ENCODE measurements at places on chromosomes 3 and 15.

GRCh38 chr3:1600700-1601418 lies 497.8 kb upstream of the CNTN4 start:
- no peak for DNase-seq

DNA sequence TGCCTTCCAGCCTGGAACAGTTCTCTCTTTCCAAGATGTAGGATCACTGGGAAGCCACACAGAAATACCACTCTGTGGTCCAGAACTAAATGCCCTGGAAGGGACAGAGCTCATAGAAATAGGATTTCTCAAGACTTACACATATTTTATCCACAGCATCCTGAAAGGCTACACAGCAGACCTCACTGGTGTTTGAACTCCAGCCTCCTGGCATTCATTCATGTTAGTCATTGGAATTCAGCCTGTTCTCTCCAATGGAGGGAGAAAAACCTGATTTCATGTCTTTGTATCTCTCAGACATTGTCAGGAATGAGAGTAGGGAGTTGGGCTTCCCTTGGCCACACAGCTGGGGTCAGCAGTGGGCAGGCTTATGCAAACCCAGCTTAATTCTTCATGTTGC lies 121.1 kb upstream of the PPP2R3A start:
- DNase-seq: no peak

DNA sequence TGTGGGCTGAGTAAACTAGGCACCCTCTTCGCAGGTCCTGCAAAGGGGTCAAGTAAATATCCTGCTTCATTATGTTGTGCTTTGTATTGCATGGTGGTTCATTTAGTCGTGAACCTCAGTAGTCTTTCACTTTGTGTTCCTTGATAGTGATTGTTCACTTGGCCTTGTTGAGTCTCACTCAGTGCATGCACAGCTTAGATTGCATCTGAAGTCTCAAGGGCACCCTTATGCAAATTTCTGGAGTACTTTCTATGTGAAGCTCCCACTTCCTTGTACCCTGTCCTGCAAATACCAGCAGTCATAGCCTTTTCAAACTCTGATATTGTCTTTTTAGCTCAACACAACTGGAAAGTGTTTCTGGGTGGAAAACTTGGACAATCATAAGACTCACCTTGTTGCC lies 519.2 kb downstream of the NAALADL2 start:
- no peak for DNase-seq

DNA sequence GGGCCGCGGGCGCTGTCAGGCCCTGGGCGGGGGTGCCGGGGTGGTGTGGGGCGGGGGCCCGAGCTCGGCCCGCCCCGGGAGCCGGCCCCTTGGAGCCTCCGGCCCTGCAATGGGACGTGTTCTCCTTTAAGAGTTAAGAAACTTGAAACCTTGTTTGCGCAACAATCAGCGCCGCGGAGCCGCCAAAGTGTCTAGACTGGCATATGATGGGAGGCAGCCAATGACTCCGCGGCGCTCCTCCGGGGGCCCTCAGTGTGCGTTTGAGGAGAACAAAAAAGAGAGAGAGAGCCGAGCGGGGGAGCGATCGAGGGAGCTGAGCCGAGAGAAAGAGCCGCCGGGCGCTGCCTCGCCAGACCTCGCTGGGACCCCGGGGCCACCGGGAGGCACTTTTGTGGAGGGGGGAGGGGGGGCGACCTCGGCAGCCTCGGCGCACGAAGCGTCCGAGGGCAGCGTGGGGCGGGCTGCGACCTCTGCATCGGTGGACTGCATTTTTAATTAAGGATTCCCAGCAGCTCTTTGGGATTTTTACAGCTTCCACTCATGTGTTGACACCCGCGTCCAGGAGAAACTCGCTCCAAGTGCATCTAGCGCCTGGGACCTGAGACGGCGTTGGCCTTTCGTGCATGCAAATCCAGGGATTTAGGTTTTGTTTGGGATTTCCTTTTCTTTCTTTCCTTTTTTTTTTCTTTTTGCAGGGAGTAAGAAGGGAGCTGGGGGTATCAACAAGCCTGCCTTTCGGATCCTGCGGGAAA lies at the start of gene SMAD6:
Gene SMAD6, plus strand, starts transcription at position 202 of the 752 bp plus-strand sequence. CDS start 1,023 bp downstream, outside the sequence.
- DNase-seq: peak; percentile 73

DNA sequence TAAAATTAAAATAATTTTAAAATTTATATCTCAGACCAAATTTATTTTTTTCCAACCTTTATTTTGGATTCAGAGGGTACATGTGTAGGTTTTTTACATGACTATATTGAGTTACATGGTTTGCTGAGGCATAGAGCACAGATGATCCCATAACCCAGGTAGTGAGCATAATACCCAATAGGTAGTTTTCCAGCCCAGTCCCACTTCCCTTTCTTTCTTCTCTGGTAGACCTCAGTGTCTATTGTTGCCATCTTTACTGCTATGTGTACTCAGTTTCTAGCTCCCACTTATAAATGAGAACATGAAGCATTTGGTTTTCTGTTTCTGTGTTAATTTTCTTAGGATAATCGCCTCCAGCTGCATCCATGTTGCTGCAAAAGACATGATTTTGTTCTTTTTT lies 338.1 kb downstream of the EFHB start:
- no peak for DNase-seq

GRCh38 chr3:138675393-138675792 lies 66.8 kb downstream of the FAIM start:
- no peak for DNase-seq

GRCh38 chr3:120203016-120203415 lies 82.0 kb downstream of the GPR156 start:
- no peak for DNase-seq

GRCh38 chr15:90681480-90681879 lies 35.7 kb upstream of the BLM start:
- DNase-seq: no peak

DNA sequence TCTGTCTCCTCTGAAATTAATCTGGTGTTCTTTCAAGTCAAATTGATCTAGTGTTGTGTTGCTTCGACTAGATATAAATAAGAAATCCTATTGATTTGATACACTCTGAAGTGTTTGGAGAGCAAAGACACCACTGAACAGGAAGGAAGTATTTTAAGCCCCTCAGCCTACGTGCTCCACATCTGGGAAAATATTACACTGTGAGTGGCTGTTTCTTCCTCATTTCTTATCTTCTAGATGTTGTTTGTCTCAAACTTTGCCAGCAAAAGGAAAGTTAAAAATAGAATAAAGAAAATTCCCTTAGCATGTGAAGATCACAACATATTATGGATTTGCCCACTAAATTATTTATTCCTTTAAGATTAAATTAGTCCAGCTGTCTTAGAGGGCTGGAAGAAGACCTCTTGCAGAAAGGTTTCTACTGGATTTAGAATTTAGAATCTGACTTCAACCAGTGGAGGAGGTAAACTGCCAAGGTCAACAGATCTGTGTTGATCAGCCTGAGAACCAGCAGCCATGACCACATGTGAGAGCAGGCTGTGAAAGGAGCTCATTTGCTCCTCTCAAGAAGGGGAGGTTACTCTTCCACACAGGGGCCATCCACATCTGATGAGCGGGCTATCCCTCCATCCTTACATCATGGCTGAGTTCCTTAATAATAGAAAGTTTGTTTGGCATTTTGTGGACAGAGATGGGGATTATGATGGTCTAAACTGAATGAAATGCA lies 46.3 kb upstream of the ACKR4 start:
- no peak for DNase-seq

GRCh38 chr3:25619382-25619781 lies 45.3 kb downstream of the TOP2B start:
- no peak for DNase-seq

GRCh38 chr15:39013262-39013661 lies 448.6 kb upstream of the RASGRP1 start:
- no peak for DNase-seq

DNA sequence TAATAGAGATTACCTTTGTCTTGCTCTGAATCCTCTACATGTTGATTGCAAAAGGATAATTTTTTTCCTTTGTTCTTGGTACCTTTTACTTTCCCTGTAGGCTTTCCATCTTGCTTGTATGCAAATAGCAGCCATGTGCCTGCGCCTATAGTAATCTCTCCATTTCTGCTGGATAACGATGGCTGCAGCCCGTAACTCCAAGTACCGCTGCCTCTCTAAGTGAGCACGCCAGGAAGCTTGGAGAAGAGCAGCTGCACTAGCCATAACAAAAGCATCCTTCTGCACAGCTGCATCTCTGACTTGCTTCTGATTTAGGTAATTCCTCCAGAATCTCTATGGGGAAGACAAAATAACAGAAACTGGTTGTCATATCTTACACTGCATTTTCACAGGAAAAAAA lies 89.3 kb downstream of the NR2E3 start:
- no peak for DNase-seq

GRCh38 chr3:102085431-102086176 lies 236.3 kb downstream of the NFKBIZ start:
- no peak for DNase-seq

- no peak for DNase-seq
Observed at GRCh38 chr3:6542795-6543194, 318.1 kb upstream of the GRM7 start.

GRCh38 chr3:117252208-117252607 lies 542.6 kb downstream of the TUSC7 start:
- DNase-seq: no peak

DNA sequence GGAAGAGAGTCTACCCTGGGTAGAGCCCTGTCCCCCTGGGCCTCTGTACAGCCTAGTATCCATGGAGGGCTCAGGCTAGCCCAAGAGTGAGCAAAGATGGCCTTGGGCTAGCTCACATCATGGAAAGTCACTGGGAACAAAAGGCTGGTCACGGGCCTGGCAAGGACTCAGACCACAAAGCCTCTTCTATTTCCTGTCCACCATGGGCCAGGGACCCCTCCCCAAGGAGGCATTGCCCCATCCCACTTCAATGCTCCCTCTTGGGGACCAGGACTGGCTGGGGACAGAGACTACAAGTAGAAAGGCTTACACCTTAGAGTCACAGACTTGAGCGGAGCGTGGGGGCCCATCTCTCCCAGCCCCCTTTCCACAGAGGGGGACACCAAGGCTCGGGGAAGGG lies 16.9 kb downstream of the DUSP7 start:
- DNase-seq: no peak

DNA sequence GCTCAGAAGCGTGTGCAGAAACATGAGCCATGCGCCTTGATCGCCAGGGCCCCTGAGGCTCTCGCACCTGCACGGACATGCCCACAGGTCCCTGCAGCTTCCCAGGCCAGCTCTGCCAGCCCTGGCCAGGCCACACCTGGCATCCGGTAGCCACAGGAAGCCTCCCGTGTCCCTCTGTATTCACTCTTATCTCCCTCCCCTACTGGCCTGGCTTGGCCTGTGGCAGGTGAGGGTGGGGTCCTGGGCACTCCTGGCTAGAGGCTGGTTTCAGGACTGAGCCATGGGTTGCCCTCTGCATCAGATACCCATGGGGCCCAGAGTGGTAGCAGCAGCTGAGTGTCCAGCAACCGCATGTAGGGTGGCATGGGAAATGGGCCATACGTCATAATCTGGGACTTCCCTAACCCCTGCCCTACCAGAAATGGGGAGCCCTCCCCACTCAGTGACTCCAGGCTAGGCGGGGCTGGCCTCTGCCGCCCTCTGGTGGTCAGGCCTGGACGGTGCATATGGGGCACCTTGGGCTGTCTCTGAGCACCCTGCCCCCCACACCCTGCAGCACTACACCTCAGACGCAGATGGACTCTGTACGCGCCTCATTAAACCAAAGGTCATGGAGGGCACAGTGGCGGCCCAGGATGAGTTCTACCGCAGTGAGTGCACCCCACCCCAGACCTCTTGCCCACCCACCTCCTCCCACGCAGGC lies 12.6 kb upstream of the LMAN1L start:
- DNase-seq: no peak

GRCh38 chr15:65954289-65954741 lies 85.0 kb downstream of the RAB11A start:
- no peak for DNase-seq

- DNase-seq: peak; percentile 55
Observed at GRCh38 chr3:64856106-64856505, 168.3 kb upstream of the ADAMTS9 start.

GRCh38 chr3:95184038-95184437 lies 1121.2 kb downstream of the NSUN3 start:
- no peak for DNase-seq

DNA sequence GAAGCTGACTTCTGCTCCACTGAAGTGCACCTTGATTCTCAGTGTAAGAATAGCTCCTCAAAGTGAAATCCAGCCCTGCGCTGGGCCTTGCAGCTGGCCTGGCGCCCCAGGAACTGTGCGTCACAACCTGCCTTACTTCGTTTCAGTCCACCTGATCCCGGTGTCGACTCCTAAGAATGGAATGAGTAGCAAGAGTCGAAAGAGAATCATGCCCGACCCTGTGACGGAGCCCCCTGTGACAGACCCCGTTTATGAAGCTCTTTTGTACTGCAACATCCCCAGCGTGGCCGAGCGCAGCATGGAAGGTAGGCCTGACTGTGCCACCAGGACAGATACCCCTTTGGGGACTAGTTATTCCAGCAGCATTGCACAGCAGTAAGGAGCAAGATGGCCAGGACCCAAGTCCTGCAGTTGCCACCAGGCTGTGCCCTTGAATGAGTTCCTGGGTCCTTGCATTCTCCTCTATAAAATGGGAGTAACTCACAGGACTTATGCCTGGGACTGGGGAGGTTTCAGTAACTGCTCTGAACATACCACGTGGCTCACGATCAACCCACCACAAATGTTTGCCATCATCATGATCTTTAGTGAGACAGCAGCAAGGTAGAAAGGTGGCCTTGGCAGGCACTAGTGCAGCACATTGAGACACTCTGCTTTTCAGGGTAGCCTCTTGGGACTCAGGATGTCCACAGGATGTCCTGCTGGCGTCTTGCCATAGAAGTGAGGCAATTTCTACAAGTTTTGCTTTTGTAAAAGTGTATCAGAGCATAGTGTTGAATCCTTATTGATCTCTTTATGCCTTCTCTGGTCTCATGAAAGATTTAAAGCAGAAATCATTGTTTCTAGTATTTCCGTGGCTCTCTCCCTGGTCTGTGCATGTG lies 46.8 kb downstream of the PXYLP1 start:
- no peak for DNase-seq

GRCh38 chr3:146218880-146219866 lies 31.7 kb downstream of the PLSCR4 start:
- DNase-seq: no peak

GRCh38 chr3:57133157-57133556 lies 32.0 kb downstream of the IL17RD start:
- no peak for DNase-seq

GRCh38 chr3:78086150-78086549 lies 1046.3 kb downstream of the ROBO2 start:
- no peak for DNase-seq

- DNase-seq: no peak
Observed at GRCh38 chr3:155334914-155335723, 41.6 kb upstream of the STRIT1 start.

- DNase-seq: no peak
Observed at GRCh38 chr15:50698101-50698500, 11.5 kb upstream of the TRPM7 start.

DNA sequence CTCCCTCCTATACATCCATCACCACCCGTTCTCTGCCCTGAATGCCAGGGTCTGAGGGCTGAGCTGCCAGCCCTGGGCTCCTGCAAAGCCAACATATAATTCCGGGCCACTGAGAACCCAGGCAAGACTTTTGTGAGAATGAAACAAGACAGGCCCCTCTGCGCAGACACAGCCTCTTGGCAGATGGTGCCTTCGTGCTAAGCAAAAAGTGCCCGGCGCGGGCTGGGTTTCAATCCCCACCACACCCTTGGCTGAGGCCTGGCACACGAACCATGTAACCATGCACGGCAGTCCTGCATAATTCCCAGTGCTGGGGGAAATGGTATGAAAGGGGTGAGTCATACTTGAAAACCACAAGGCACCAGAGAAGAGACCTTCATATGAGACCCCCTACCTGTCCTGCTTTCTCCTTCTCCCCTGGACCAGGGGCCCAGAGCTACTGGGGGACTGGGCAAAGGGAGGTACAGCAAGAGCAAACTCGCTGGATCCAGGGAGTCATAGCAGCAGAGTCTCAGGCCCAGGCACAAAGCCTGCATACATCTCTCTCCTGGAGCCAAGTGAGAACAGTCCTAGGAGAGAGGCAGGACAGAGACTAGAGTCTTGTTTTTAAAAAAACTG lies 26.1 kb upstream of the LOXL1 start:
- no peak for DNase-seq
